ENCODE measurements at places on chromosomes 3 and 15. TPM values are rescaled to one million over a fixed set of nuclear protein-coding genes. Genes with fewer than 3 reads are reported as not detected.

DNA sequence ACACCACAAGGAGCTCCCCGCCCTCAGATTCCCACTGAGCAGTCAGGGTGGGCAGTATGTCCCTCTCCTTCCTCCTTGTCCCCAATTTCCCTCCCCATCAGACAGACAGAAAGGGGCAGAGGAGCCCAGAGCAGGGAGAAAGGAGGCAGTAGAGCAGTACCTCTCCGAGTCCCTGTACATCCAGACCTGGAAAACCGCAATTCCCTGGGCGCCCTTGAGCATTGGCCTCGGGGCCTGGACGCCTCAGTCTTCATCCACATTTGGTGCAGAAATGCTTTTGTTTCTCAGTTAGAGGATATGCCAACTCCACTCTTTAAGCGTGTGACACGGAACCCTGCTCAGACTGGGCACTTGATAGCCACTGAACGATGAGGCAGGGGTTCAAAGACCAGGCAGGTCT is 5.9 kb downstream of the ISG20 start:
- DNase-seq: no peak

GRCh38 chr15:56495533-56495932 is 30.6 kb upstream of the MNS1 start:
- no peak for DNase-seq

GRCh38 chr15:93020976-93021772 is 67.8 kb downstream of the RGMA start:
- no peak for DNase-seq

DNA sequence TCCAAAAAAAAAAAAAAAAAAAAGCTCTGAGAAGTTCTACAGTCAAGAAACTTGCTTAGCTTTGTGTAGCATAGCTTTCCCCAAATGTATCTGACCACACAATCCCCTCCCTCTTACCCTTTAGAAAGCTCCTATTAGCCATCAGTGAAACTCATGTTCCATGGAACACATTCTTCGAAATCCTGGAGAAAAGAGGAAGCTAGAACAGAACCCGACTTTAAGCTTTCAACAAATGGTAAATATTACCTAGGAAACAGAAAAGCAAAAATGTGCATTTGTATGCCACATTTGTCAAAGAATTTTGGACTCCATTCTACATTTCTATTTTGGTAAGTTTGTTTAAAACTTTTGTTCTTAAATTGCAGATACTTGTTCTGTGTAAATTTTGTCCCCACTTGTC is 17.4 kb upstream of the CRTC3 start:
- no peak for DNase-seq

DNA sequence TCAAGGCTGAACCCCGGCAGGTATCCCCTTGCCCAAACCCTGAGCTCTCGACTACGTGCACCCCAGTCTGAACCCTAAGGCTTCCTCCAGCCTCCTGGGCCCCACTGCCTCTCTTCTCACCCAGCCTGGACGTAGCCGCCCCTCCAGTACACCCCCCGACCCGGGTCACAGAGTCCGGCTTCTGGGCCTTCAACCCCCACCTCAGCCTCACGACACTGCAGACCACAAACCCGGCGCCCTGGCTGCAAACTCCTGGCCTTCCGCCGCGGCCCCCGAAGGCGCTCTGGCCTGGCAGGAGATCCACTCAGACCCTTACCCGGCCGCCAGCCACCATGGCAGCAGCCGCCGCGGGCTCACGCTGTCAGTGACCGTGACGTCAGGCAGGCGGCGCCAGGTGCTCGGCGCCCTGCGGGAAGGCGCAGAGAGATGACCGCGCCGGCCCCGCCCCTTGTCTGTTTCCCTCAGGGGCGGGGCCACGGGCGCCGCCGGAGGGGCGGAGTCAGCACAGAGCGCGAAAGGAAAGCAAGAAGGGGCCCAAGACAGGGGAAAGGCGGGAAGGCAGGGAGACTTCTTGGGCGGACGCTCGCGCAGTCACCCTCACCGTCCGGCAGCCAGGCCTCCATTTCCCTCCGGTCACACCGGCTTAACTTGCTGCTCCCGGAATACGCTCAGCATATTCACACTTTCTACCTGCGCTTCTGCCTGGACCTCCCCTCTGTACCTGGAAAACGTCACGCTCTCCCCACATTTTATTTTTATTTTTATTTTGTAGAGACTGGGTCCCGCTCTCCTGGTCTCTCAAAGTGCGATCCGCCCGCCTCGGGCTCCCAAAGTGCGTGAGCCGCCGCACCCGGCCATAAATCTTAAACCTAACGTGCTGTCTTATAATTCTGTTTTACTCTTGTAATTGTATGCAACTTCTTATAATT is at the start of gene RMDN3:
Gene RMDN3 (minus strand): TSS at position 372 of the 929 bp plus-strand sequence. CDS start 471 bp downstream, outside the sequence.
- peak; percentile 96 for DNase-seq

- DNase-seq: peak; percentile 17
These were observed 14.0 kb downstream of the AAGAB start for GRCh38 chr15:67240235-67241131.

DNA sequence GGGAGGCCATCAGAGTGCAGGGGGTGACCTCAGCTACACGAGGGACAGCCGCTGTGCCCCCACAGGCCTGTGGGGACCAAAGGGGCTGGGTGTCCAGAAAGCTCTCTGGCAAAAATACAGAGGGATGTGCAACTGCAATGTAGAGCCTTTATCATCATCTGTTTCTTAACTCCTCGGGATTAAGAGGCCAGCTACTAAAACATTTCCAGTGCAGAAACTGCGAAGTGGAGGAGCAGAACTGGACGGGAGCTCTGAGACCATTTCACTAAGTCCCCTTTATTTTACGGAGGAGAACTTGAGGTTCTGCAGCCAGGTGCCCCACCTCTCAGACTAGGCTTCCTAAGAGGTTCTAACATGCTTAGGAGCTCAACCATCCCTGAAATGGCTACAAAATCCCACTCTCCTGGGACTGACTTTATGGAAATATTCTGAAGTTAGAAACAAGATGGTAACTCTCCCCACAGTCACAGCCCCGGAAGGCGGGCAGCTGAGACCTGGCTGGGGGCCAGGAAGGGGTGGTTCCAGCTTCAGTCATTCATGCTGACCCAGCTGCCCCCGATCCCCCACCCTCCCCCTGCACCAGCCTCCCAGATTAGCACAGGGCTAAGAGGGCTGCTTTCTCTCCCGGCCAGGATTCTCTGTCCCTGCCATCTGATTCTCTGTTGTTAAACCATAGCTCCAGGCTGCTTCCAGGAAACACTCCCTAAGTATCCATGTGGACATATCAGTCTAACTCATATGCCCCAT is 40.3 kb downstream of the UMPS start:
- DNase-seq: no peak

GRCh38 chr15:83207660-83208366 is at the start of gene HDGFL3:
TSS of gene HDGFL3 (minus strand) at chr15:83207823. CDS start at chr15:83207414, 409 bp downstream.
- DNase-seq: peak; percentile 53

DNA sequence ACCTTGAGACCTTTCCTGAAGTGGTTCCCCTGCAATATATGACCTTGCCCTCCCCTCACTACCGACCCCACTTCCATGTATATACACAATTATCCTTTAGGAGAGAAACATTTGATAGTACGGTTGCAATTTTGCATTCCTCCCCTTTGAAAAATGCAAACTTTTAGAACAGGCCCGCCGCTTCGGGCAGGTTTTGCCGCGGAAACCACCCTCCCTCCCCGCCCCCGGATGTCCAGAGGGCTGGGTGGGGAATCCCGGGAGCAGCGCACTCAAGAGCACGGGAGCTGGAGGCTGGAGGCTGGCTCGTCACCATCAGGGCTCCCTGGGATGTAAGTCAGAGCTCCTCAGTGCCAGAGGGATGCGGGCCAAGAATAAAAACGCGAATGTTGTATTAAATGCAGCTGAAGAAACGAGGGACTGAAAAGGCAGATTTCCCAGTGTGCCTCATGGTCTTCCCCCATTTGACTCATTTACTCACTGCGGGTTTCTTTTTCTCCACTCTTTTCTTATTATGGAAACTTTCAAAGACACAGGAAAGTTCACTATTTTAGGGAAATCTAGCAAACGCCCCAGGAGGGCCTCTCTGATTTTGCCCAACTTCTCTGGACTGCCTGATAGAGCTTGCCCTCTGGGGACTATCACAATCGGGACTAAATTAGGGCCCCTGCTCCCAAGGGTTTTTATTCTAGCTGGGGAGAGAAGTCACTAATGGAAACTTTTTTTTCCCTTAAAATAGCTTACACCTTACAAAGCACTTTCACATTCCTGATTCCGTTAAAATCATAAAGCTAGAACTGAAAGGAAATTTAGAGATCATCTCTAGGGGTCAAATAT is 2.9 kb upstream of the USP3 start:
- peak; percentile 55 for DNase-seq

ARHGEF26 gene
- 20.8 TPM for total RNA-seq

GCSAM gene
- not detected for total RNA-seq

PCOLCE2 gene
- 1.1 TPM for total RNA-seq

HYAL1 gene
- total RNA-seq: 2.3 TPM

ROPN1 gene
- total RNA-seq: not detected
